Kidney epithelial cell (primary cell): ENCODE measurements at places on chromosomes 11 and 22.

- no peak for DNase-seq
Measured at GRCh38 chr22:45769569-45770210, 98.1 kb downstream of the ATXN10 start.

- DNase-seq, result no peak
Measured at GRCh38 chr22:23216461-23217170, 36.3 kb downstream of the BCR start.

GRCh38 chr22:24142241-24142640, 39.0 kb upstream of the SUSD2 start:
- no peak for DNase-seq

- DNase-seq, result no peak
Measured at GRCh38 chr11:96324912-96325311, 18.1 kb downstream of the MAML2 start.

DNA sequence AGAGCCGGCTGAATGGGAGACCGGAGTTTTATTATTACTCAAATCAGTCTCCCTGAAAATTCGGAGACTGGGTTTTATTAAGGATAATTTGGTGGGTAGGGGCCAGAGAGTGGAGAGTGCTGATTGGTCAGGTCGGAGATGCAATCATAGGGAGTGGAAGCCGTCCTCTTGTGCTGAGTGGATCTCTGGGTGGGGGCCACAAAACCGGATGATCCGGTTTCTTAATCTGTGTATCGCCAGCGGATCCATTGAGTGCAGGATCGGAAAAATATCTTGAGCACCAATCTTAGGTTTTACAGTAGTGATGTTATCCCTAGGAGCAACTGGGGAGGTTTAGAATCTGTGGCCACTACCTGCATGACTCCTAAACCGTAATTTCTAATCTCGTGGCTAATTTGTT, 886 bp upstream of the NIPSNAP1 start:
- no peak for DNase-seq

- no peak for DNase-seq
Measured at GRCh38 chr22:50684501-50684900, 11.9 kb downstream of the SHANK3 start.

DNA sequence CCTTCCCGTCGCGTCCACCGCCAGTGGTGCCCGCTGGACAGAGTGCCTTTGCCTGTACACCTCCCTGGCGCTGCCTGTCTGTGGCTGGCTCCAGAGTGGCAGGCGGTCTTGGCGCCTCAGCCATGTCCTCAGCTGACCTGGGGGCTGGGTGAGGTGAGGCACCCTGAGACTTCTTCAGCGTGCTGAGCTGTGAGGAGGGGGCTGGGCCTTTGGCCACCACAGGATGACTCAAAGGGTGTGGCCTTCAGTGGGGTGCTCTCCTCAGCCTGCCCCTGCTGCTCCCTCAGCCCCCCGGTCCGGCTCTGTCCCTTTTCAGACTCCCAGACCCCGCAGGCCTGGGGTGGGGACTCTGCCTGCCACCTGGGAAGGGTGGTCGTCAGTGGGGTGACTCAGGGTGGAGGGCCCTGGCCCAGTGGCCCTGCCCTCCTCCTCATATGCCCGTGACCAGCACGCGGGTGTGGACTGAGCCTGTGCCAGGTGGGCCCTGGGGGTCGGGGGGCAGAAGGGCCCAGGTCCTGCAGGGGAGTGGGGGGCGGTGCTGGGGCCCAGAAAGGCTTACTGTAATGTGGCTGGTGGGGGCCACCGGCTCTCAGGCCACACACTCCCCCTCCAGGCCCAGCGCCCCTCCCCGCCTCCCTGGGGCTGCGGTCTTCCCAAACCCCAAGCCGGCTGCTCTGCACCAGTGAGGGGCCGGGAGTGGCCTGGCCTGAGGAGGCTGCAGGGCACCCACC, 15.9 kb downstream of the CRELD2 start:
- DNase-seq, result no peak
